ENCODE measurements at places on chromosomes 4 and X.

DNA sequence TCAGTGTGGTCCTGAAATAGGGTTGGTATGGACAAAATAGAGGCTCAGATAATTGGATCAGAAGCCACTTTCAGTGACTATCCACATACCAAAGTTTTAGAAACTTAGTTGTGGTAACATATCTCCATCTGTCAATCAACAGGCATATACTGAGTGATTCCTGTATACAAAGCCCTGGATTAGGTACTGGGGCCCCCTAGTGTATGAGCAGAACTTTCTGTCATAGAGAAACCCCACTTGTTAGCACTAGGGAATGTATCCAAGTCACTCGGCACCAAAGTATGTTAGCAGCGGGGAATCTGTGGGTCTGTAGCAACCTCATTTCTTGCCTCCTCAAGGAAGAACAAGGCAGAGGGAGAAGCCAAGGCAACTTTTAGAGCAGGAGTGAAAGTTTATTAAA lies 50.7 kb downstream of the MAP7D3 start:
- DNase-seq: no peak

GRCh38 chr4:8779490-8779932 lies 92.1 kb downstream of the HMX1 start:
- DNase-seq: no peak

GRCh38 chr4:53917729-53918128 lies 146.7 kb downstream of the CHIC2 start:
- DNase-seq: no peak

DNA sequence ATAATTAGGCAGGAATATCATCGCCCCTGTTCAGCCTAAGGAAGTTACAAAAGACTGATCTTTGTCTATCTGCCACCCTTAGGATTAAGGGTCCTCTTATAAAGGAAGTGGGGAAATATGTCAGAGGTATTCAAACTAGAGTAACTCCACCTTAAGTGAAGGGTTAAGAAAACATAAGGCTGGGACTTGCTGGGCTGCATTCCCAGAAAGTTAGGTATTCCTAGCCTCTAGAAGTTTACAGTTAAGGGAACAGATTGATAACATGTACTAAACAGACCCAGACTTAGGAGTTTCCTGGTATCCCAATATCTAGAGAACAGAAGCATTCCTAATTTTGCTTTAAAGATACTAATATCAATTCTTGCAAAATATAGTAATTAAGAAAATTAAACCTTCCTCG lies 6.0 kb downstream of the CXCL2 start:
- no peak for DNase-seq

GRCh38 chr4:15506464-15506863 lies 36.8 kb downstream of the CC2D2A start:
- DNase-seq: no peak

GRCh38 chr4:56460085-56460484 lies 7.3 kb upstream of the SRP72 start:
- no peak for DNase-seq

- no peak for DNase-seq
Observed at GRCh38 chr4:142293536-142293935, 552.6 kb downstream of the INPP4B start.

DNA sequence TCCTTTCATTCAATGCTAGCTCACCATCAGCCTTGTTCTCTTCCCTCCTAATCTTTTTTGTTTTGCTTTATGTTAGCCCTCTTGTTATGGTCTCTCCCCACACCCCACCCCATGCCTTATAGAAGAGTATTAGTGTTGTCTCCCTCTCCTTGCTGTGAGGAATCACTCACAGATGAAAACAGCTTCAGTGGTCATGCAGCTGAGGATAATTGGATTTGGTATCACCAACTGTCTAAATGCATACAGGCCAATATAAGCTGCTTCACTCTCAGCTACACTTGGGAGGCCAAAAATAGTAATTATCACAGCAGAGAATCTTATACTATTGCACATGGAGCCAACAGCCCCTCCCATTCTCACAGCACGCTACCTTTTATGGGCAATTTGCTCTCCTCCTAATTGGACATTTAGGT lies 494.6 kb upstream of the FAM241A start:
- DNase-seq: no peak

- DNase-seq: peak; percentile 38
Observed at GRCh38 chr4:76611616-76612207, 176.7 kb downstream of the SHROOM3 start.

DNA sequence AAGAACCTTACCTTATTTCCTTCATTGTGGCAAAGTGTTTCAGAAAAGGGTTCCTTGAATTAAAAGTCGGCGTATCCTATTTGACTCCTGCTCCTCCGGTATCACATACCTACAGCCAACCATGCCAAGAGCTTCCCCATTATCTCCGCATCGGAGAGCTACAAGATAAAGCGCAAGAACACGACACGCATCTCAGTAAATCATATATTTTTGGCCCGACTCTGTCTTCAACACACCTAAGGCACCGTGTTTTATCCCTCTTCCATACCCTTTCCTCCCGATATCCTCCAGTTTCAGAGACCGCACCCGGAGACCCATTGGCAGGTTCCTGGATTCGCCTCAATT lies 497 bp upstream of the THAP9 start:
- no peak for DNase-seq

DNA sequence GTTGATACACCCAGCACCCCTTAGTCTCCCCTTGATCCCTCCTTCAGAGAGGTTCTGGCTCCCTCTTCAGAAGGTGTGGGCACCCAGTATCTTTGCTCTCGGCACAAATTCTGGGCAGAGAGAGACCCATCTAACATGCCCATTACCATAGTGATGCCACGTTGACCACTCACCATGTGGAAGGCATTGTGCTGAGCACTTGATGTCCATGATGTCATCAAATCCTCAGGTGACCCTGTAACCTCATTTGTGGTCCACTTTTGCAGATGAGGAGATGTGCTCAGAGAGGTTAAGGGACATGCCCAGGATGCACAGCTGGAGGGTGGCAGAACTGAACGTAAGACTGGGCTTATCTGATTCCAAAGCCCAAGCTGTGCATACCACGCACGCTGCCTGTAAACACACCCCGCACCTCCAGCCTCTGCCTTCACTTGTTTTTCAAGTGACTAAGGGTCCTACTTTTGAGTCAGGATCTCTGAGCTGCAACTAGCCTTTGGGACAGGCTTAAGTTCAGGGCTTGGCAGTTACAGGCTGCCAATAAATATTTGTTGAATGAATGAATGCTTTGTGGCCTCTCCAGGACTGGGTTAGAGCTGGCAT lies 55.2 kb downstream of the HTRA3 start:
- no peak for DNase-seq

- no peak for DNase-seq
Observed at GRCh38 chr4:134944115-134944514, 742.5 kb upstream of the PABPC4L start.

- DNase-seq: no peak
Observed at GRCh38 chr4:85154591-85154990, 188.1 kb upstream of the WDFY3 start.

- DNase-seq: no peak
Observed at GRCh38 chrX:41728125-41728524, 4.1 kb downstream of the GPR82 start.

- no peak for DNase-seq
Observed at GRCh38 chrX:40368611-40369061, 212.1 kb upstream of the ATP6AP2 start.

DNA sequence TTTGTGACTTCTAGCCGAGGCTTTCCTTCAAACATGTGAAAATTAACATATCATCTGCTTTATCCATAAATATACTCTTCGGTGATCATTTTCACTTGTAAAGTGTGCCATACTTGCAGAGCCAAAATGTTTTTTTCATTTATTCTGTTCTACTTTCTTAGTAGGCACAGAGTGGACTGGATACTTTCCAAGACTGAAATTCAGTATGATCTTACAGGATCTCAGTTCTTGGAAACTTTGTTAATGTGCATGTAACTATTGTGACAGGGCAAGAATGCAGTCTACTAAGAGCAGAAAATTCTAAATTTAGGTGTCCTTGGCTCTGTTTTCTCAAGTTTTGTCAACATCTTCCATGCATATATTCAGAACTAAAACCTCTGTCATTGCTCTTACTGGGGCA lies 284.9 kb downstream of the TEX13A start:
- no peak for DNase-seq

DNA sequence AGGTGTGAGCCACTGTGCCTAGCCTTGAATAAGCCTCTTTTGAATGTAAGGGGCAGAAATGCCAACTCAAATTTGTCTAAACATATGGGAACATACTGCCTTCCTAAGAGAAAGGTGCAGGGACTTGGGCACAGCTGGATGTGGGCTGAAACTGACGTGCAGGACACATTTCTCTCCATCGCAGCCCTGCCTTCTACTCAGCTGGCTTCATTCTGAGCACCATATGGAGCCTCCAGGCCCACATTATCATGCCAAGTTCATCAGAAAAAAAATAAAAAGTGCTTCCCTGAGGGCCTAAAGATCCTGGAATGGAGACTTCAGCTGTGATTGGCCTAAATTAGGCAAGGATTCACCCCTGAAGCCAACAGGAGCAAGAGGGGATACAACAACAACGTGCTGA lies 386.2 kb downstream of the RAB28 start:
- DNase-seq: no peak

GRCh38 chrX:2404776-2405175 lies 96.0 kb downstream of the DHRSX start:
- no peak for DNase-seq

DNA sequence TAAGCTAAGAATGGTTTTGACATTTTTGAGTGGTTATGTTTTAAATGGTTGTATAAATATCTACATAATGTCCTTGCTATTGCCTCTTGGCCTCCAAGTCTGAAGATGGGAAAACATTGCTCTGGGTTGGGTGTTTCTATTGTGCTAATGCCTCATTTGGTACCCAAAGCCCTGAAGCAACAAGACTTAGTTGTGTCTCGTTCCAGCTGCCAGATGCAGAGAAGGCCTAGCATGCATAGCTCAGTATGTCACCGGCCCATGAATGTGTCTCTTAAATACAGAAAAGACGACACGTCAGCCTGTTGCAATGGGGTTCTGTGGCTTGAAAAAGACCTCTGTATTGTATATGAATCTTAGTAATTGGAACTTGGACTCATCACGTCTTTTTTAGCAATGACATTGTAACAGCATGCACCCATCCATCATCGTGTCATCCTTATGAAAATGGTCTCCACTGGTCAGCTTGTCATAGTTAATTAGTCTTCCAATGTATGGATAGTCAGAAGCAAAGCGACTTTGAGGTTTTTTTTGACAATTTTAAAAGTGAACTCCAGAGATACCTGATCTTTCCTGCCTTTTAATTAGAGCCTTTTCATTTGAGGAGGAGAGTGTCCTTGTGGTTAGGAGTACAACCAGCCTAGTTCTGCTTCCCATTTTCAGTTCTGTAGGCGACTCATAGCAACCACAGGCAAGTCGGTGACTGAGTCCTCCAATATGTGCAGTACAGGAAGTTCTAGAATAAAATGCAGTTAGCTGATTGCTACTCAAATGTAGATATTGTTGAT lies 126.4 kb upstream of the GATB start:
- DNase-seq: no peak

DNA sequence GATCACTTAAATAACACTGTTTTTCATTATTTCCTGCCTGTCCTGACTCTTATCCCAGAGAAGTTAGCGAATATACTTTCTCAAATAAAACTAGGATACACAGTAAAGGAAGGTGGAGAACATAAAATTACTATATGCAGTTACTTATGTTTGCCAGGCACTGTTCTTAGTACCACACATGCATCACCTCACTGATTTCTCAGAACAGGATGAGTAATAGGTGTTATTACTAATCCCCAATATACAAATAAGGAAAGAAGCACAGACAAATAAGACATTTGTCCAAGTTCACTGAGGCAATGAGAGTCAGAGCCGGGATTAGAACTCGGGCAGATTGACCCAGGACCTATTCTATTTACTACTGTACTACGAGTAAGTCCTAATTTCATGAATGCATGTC lies 91.7 kb downstream of the CORIN start:
- DNase-seq: no peak

GRCh38 chr4:110515676-110516075 lies 39.7 kb downstream of the ENPEP start:
- DNase-seq: no peak

GRCh38 chr4:142156256-142156655 lies 519.9 kb downstream of the IL15 start:
- DNase-seq: no peak

- no peak for DNase-seq
Observed at GRCh38 chrX:17976955-17977354, 115.9 kb upstream of the RAI2 start.

DNA sequence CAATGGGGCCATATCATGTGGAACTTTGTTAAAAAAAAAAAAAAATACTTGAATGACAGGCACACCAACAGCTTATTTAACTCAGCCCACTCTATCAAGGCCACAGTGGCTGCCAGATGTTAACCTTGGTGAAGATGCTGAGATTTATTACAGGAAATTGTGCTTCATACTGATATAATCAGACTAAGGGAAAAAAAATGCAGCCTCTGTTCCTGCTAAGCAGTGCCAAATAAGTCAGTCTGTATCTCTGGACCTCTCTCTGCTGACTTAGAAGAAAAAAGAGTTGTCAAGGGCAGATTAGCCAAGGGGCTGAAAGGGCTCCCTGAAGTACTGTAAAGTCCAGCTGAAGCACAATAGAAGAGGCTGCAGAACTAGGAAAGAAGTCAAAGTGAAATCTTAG lies 677.7 kb upstream of the HTR2C start:
- DNase-seq: peak; percentile 19

- no peak for DNase-seq
Observed at GRCh38 chr4:184583738-184584502, 65.3 kb downstream of the CASP3 start.

GRCh38 chrX:88101968-88102367 lies 584.4 kb downstream of the KLHL4 start:
- no peak for DNase-seq

GRCh38 chrX:10618961-10619360 lies 1.4 kb downstream of the MID1 start:
- no peak for DNase-seq

DNA sequence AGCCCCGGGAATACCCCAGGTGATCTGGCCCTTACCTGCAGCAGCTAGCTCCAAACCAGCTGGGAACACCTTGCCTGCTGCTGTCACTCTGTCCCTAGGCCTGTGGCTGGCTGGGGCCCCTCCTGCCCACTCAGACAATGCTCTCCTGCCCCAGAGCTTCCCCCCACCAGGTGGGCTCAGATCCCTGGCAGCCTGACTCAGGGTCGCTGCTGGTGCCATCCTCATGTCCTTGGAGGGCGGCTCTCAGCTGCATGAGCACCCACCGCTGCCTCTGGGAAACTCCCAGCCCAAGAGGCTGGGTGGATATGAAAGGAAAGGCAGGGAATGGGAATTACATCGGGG lies 15.8 kb downstream of the C4orf50 start:
- peak; percentile 20 for DNase-seq

DNA sequence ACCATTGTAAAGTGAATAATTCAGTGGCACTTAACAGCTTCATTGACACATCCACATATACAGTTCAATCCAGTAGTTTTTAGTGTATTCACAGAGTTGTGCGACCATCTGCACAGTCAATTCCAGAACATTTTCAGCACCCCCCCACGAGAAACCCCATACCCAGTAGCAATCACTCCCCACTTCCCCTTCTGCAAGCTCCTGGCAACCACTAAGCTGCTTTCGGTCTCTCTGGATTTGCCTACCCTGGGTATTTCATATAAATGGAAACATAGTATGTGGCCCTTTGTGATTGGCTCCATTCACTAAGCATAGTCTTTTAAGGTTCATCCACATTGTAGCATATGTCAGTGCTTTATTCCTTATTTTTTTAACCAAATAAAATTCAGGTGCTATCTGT lies 10.0 kb downstream of the MSL3 start:
- no peak for DNase-seq
